ENCODE measurements at places on chromosomes 3 and 15. TPM values are rescaled to one million over a fixed set of nuclear protein-coding genes. Genes with fewer than 3 reads are reported as not detected.
A peak's percentile ranks its signal among the peaks of the same experiment; 100 is the strongest.

GRCh38 chr15:51600114-51600513 lies 22.5 kb downstream of the DMXL2 start:
- no peak for DNase-seq

GRCh38 chr3:24886501-24886900 lies 391.9 kb upstream of the THRB start:
- DNase-seq = no peak

DNA sequence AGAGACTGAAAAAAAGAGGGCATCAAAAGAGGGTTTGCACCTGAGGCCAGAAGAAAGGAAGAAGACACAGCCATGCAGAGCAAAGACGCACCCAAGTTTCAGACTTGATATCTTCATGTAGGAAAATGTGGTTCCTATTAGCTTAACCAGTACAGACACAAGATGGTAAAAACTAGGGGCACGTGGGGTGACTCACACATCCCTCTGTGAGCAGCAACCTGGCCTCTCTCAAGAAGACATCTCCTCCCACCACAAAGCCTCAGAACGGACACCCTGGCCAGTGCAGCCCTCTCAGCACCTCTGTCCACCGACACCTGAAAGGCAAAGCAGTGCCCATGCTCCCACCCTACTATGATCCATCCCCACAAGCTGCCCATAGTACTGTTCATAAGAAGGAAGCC lies 33.3 kb downstream of the GLB1 start:
- DNase-seq = no peak

- peak; percentile 75 for DNase-seq
Observed at GRCh38 chr15:99117111-99117510, 12.2 kb downstream of the SYNM start.

- DNase-seq = no peak
Observed at GRCh38 chr15:36643551-36643950, 64.1 kb downstream of the CDIN1 start.

DNA sequence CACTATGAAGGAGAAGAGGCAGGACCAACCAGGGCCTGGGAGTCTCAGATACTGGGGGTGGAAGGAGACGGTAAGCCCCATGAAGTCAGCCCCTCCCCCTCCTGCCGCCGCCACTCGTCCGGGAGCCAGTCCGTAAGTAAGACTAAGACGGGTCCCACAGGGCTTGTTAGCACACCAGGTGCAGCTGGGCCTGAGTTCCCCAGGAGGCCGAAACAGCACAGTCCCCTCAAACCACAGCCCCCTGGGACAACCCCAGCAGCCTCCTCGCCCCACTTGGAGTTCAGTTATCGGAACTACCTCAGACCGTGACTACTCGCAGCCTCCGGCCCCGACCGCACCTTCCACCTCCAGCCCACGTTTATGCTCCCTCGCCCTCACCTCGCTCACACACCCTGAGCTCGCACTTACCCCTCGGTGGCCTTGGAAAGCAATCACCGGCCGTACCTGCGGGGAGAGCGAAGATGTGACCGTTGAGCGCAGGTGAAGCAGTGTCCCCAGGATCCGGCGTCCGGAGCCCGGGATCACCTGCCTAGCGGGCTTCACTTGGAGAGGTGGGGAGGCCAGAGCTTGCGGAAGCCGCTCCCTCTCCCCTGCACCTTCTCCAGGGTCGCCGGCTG lies 557 bp downstream of the ELL3 start:
- no peak for DNase-seq

DNA sequence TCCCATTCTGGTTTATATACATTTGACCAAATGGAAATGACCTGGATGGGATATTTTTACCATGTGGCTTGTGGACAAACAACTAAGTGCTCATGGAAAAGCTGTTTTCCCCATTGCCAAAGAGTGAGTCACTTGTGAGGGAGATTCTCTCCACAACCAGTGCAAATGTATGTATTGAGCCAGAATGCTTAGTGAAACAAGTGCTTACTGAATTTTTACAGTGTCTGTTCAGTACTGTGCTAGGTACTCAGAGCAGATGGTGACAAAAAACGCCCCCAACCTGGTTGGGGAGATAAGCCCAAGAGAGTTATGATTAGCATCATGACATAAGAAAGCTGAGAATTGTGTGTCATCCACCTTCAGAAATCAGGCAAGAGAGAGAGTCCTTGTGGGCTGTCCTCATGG lies 2.3 kb downstream of the CHP1 start:
- DNase-seq = no peak

GRCh38 chr15:50113187-50113505 lies 5.9 kb downstream of the ATP8B4 start:
- DNase-seq = no peak

DNA sequence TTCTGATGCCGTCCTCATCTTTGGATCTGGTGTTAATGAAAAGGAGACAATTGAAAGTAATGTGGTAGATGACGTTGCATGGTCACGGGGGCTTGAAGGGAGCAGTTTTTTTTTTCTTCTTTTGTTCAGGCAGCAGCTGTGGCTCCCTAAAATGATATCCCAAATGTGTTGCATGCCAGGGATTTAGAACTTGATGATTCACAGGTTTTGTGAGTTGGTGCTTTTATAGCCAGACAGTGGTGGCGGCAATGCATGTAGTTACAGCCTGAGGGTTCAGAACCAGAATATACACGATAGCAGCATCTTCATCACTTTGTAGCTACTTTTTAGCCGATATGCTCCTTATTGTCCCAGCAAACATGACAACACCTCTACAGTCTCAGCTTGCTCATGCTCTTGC lies 133.4 kb downstream of the CHST2 start:
- no peak for DNase-seq

DNA sequence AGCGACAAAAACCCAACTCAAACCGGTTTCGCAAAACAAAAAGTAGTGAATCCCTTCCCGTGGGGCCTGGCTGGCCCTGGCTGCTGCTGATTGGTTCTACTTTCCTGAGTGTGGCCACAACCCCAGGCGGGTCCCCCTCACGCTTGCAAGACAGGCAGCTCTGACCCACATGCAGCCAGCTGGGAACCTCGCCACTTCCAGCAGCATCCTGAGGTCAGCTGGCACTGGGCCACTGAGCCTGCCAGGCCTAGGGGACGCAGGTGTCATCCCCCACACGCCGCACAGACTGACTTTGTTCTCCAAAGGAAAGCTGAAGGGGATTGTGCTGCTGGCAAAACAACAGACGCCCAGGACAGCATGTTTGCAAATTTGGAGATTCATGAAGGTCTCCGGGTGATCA lies 111.1 kb downstream of the TPRA1 start:
- DNase-seq = peak; percentile 77

- DNase-seq = peak; percentile 87
Observed at GRCh38 chr15:65077981-65078352, 1.4 kb downstream of the KBTBD13 start.

- DNase-seq = no peak
Observed at GRCh38 chr15:67085818-67086636, 20.6 kb downstream of the SMAD3 start.

DNA sequence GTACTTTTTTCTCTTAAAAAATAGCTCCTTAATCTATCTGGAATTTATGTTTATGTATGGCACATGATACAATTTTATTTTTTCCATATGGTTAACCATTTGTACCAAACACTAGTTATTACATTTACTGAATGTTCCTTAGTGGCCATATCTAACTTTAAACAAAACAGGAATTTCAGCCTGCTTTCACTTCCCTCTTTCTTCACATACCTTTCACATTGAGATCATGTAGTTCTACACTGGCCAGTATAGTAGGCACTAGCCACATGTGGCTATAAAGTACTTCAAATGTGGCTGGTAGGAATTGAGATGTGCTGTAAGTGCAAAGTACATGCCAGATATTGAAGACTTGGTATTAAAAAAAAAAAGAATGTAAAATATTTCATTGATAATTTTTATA lies 4.7 kb upstream of the RYK start:
- no peak for DNase-seq

- DNase-seq = no peak
Observed at GRCh38 chr15:37014566-37014965, 85.8 kb downstream of the MEIS2 start.

DNA sequence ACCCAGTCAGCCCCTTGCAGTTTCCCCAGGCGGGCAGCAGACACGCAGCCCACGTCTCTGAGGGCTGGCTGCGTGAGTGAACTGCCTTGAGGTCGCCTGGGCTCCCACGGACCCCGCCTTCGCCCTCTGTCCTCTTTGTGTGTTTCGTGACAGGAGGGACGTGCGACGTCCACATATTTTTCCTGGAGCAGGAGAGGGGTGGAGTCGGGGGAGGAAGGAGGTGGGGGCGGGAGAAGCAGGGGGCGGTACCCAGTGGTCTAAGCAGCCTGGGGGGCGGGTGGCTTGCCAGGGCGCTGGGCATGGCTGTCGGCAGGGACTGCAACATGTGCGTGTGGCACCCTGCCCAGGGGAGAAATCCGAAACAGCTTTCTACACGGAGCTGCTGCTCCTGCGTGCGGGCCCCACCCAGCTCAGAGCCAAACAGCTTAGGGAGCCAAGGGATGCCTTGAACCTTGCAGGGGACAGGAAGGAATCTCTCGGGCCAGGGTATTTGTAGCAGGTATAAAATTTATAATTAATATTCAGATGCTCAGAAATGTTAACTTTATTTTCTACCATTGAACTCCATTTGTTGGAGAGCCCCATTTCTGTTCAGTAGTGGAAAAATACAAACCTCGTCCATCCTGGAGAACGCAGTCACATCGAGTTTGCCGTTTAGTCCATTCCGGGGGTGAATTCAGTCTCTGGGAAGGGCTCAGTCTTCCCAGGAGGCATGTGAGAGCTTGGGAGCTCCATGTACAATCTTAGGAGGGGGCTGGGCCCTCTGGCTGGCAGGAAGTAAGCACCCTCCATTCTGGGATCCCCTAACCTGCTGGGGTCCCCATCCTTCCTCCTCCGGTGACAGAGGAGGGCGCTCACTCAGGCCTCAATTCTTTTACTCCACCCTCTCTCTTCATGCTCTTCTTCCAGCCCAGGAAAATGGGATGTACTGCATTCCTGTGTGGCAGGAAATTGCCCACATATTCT lies 79.1 kb upstream of the MEF2A start:
- DNase-seq = peak; percentile 93

DNA sequence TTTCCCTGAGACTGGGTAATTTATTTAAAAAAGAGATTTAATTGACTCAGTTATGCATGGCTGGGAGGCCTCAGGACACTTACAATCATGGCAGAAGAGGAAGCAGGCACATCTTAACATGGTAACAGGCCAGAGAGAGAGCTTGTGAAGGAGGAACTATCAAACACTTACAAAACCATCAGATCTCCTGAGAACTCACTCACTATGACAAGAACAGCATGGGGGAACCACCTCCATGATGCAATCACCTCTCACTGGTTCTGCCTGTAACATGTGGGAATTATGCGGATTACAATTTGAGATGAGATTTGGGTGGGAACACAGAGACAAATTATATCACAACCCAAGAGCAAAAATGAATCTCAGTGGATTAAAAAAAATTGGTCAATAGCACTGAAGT lies 416.0 kb upstream of the TMCO5A start:
- DNase-seq = no peak

- DNase-seq = no peak
Observed at GRCh38 chr15:68055224-68055705, 1.1 kb downstream of the PIAS1 start.

- no peak for DNase-seq
Observed at GRCh38 chr3:76438971-76439370, 600.9 kb upstream of the ROBO2 start.

GRCh38 chr3:81516042-81516441 lies 245.4 kb downstream of the GBE1 start:
- DNase-seq = no peak

DNA sequence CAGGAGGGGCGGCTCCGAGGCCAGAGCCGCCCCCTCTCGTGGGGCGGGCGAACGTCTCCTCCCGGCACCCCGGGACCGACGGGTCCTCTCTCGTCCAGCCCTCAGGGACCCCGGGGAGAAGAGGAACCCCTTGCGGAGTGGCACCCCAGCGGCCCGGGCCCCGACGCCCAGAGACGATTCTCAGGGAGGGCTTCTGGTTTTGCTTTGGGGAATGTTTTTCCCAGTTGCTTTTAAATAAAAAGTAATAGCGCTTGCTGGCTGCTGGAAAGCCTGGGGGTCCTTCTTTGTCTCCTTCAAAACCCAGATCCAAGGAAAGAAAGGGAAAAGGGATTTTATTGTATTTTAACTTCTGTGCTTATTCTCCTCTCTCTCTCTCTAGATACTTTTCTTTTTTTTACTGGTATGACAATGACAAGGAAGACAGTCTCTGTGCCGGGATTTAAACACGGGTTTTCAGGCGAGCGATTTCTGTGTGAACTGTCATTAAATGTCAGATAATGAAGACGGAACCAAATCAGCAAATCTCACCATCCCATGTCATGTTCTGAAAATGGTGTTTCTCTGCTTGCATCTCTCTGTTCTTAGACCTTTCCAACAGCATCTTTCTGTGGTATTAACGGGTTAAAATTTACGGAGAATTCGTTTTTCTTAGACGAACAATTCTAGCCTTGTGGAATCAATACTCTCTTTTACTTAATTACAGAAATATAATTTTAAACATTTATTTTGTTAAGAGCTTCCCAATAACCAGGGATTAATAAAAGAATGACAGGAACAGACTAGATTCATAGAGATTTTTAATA lies 530 bp upstream of the PCOLCE2 start:
- DNase-seq = peak; percentile 81

DNA sequence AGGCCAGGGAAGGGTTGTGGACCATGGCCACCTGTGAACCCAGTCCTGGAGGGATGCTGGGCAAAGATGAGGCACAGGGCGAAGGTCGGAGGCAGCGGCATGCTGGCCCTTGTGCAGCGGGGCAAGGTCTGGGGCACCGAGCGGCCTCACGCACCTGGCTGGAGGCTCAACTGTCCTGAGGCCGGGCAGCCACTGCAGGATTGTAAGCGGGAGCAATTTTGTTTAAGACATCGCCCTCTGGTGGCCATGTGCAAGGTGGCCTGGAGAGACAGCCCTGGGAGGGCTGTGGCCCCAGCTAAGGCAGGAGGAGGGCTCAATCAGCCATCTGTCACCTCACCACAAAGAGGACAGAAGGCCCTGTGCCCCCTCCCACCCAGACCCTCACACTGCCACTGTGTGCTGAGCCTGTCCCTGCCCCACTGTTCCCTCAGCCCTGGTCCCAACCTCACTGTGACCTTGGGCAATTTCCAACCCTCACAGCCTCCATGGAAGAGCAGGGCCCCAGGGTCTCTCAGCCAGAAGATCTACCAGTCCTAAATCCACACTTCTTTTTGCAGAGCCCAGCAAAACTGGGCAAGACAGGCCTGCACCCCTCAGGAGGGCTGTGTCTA lies 46.2 kb downstream of the TPRA1 start:
- DNase-seq = peak; percentile 91

MUC20 gene
- total RNA-seq = 9.4 TPM

ATP13A5 gene
- not detected for total RNA-seq

DLL4 gene
- 9.8 TPM for total RNA-seq

CAPN3 gene
- 7.6 TPM for total RNA-seq
